ENCODE measurements at places on chromosomes 7 and 10.
A peak's percentile ranks its signal among the peaks of the same experiment; 100 is the strongest.

- ATAC-seq: peak; percentile 95
Observed at GRCh38 chr10:26486990-26487850, 49.1 kb downstream of the APBB1IP start.

DNA sequence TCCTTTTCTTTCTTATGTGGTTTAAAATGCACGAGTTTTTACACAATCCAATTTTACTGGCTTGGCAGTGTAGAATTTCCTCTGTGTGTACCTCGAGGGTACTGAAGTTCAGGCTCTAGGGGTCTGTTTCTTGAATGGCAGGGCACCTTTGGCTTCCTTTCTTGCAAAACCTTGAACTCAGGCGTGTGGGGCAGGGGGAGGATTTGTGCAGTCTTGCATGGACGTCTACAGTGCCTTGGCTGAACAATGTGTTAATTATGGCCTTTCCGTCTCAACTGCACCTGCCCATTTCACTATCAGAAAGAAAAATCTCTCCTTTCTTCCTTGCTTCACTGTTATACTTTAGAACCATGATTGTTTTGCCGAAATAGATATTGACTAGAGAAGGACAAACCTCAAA, 570.9 kb downstream of the INHBA start:
- ATAC-seq: no peak

- no peak for ATAC-seq
Observed at GRCh38 chr7:3309140-3309539, 8.1 kb downstream of the SDK1 start.

DNA sequence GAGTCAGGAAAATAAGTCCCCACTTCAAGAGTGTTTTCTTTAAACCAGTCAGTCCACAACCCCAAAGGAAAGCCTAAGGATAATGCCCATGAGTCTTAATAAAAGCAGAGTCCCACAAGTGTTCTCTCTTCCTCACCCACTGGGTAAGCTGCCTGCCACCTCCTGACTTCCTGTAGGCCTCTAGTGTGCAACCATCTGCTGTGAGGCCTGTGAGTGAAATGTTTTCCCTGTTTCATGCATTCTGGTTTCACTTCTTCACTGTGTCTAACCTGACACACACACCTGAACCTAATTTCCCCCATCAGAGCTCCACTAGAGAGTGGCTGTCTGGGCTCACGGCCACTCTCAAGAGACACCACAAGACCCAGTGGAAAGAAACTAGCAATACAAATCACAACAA, 38.9 kb upstream of the GDF10 start:
- peak; percentile 97 for ATAC-seq

DNA sequence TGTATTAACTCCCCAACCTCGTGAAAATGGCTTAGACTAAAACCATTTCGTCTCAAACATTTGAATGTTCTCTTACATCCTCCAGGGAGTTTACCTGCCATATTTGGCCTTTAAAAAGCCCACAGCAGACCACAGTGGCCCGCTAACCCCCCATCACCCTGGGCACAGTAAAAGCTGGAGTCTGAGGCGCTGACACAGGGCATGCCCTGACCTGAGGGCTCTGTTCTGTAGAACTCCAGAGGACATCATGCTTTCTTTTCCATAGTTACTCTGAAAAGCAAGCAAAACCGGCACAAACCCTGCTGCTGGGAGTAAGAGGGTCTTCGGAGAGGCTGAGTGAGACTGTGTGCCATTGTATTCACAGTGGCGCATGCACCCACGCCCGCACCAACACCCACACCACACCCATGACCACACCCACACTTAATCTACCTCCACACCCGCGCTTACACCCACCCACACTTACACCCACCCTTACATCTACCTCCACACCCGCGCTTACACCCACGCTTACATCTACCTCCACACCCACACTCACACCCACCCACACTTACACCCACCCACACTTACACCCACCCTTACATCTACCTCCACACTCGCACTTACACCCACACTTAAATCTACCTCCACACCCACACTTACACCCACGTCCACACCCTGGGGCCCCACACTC, 32.1 kb downstream of the LRRC27 start:
- ATAC-seq: peak; percentile 73

GRCh38 chr7:18873734-18874336, 243.6 kb downstream of the TWIST1 start:
- ATAC-seq: no peak

DNA sequence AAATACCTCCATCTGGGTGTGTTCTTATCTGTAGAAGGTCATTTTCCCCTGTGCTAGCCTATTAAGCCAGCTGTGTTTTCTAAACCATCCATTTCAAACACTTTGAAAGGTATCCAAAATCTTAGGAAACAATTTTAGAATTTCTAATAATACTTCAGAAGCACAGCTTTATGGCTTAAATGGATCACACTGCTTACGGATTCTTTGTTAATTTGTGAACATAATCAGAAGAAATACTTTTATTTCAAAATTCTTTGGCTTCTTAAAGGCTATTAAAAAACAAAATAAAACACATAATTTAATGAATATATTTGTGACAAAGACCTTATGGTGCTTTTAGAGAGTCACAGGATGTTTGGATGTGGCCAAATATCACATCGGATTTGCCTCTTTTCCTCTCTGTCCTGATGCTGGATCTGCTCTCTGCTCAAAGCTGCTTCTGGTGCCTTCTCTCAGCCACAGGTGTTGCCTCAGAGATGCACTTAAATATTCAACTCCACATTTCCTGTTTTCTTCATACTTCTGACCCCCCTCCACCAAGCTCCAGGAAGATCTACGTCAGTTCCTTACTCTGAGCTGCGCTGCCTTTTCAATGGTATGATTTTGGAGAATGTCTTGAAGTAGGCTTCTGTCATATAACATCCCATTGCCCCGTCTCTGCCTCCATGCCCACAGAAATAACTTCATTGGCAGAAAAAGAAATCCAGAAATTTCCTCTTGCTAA, 230.6 kb downstream of the MLLT10 start:
- no peak for ATAC-seq

DNA sequence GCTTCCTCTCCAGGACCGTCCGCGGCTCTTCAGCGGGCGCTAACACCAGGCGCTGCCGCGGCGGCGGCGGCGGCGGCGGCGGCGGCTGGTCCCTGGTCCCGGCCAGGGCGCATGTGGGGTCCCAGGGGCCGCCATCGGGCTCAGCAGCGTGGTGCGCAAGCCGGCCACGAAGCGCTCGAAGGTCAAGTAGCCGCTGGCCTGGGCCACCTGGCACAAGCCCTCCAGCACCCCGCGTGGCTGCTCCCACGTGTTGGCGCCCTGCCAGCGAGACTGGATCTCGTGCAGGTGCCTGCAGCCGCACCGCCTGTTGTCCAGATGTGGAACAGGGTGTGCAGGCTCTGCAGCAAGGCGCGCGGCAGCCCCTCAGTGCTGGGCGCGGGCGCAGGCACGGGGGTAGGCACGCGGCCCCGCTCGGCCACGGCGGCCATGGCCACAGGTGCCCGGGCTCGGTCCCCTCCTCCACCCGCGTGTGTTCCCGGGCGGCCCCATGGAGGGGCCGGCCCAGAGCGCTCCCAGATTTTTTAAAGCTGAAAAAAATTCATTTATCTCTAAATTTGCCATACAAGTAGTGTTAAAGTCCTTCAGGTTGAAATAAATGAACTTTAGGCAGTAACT, 884.2 kb upstream of the ZNF722 start:
- ATAC-seq: peak; percentile 57

DNA sequence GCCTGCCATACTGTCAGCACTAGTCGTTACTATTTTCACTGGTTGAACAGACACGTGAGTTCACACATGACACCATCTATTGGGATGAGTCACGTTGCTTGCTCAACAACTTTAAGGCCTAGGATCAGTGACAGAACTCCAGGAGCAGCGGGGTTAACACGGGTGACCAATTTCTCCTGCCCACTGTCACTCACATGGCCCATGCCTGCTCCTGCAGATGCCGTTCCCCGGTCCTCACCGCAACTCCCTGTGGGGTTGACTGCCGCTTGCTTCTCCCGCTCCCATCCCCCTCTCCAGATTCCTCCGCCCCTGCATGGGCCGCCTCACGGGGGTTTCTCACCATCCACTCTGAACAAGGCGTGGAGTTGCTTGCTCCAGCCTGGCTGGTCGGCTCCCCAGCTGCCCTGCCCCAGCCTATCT, 128.2 kb downstream of the TAX1BP1 start:
- no peak for ATAC-seq

- no peak for ATAC-seq
Observed at GRCh38 chr10:121433965-121434364, 164.3 kb downstream of the FGFR2 start.

DNA sequence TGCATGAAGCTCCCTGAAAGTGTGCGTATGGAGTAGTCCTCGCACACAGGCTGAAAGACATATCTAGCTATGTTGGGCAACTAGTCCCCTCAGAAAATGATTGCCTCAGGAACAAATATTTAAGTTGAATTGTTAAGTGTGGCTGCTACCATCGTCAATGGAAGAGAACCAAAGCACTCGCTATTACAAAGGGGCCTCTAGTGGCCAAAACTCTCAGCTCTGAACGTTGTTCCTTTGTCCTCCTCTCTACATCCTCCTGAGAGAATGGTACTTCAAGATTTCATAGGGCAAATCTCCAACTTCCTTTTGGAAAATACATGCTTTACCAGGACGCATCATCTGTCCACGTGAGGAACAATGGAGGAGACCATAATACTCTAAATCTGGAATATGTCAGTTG, 209.9 kb downstream of the NRG3 start:
- ATAC-seq: no peak

- no peak for ATAC-seq
Observed at GRCh38 chr7:104553074-104553473, 224.7 kb downstream of the LHFPL3 start.

DNA sequence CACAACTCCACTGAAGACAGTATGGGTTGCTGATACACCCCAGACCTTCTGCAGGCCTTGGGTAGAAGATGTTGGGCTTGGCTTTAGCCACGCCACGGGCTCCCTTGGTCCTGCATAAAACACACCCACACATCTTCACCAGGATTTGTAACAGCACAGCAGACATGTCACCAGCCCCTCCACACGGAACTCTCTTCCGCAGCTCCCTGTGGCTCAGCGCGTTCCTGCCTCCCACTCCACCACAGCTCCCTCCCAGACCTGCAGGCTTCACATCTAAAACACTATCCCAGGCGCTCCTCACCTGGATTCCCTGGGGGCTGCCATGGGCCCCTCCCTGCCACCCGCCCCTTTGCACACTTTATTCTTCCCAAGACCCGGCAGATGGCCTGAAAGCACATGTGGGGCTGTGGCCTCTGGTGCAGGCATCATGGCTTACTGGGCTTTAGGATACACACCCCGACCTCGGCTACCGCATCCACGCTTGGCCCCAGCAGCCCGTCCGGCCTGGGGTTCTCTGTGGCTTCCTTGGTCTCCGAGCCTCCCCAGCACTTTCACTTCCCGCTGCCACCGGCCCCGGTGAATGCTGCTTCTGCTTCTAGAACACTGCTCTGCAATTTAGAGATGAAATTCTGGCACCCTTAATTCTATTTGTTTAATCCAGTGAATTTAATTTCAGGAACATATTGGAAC, 432.9 kb downstream of the DNAJB6 start:
- ATAC-seq: no peak

DNA sequence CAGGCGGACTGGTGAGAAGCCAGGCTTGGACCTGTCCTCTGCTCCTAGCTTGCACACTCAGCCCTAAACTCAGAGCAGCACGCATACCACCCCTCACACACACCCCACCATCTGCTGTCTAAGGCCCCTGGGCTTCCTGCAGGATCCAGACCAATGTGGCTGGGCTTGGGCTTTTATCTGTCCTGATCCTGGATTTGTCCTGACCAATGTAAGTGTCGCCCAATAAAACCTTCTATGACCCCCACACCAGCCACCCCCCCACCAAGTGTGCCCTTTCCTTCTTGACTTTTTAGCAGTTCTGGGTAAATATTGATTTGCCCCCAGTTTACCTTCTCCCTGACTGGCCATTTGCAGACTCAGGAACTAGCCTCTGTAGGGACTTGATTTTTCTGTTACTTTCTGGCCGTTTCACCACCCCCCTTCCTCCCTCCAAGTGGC, 1.7 kb upstream of the HOXA13 start:
- ATAC-seq: no peak

DNA sequence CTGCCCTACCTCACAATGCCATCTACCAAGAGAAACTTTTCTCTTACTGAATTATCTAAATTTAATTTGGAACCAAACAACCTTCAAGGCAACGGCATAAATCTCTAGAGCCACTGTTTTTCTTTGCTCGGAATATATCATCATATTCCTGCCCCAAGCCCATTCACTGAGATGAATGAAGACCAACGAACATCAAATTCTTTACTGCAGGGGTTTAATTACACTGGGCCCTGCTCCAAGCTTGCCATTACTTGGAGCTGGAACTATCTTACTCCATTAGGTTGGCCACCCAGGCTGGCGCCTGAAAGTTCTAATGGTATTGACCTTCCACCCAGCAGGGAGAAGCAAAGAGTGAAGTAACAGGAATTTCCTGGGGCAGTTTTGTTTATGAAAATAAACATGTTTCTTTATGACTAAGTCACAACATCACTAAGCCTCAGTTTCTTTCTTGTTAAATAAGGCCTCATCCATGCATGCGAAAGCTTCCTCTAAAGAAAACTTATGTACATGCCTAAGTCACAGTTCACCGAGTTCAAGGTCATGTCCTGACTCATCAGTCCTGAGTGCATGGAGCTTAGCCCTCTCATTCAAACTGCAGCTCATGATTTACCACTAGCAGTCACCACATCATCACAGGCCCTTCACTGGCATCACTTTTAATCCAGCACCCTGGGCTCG, 42.1 kb upstream of the ANAPC16 start:
- ATAC-seq: peak; percentile 85

DNA sequence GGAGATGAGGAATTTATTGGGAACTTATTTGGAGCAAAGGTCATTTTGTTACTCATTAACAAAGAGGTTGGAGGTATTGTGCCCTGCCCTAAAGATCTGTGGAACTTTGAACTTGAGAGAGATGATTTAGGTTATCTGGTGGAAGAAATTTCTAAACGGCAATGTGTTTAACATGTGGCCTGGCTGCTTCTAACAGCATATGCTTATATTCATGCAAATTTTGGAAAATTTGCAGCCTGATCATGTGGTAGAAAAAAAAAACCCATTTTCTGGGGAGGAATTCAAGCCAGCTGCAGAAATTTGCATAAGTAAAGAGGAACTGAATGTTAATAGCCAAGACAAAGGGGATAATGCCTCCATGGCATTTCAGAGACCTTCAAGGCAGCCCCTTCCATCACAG, 10.7 kb upstream of the PANK1 start:
- ATAC-seq: no peak

DNA sequence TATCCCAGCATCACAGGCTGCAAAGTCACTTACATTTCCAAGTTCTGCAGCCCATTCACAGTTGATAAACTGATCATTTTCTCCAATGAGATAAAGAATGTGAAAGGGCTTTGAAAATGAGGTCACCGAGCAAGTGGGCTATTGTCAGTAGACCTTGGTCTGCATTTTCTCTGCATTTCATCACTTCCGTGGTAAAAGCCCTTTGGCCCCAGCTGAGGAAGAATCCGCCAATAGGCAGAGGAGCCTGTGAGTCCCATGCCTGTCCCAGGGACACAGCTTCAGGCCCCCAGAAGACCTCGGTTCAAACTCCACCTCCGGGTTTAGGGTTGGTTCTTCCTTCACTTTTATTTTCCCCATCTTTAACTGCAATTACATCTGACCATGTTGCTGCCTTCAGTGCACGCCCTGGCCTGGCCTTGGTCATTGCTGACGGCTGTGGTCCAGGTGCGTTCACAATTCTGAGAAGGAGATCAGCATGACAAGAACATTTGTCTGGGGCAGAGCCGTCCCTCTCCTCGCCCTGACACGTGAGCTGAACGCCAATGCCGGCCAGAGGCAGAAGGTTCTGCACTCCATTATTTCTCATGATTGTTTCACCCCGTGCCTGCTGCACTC, 292.5 kb downstream of the TCERG1L start:
- ATAC-seq: no peak

- ATAC-seq: no peak
Observed at GRCh38 chr10:89076120-89076519, 85.5 kb downstream of the FAS start.

- ATAC-seq: no peak
Observed at GRCh38 chr10:133306097-133306476, 2.6 kb downstream of the TUBGCP2 start.
